ENCODE measurements at places on chromosomes 6 and 20. TPM values are rescaled to one million over a fixed set of nuclear protein-coding genes. Genes with fewer than 3 reads are reported as not detected.

The MYCT1 gene
- not detected for total RNA-seq

DNA sequence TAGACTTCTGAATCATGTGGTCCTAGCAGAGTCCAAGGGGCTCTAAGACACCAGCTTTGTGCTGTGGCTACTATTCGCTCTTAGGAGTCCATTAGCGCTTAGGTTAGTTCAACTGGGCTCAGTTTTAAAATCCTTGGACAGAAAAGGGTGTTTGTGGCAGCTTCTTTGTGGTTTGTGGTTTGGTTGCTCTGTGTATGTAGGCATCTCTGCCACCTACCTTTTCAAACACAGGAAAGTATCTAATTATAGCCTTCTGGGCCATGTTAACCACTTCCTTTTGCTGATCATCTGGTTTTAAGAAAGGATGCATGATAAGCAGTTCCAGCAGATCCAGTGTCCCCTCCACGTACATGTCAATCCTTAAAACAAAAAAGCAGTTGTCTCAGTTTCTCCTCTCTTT, 10.8 kb downstream of the GSTA4 start:
- H3K27ac ChIP-seq: no peak overlapping the region
- DNase-seq: no peak
- H3K4me3 ChIP-seq: no peak overlapping the region
- peaks cover 59% of the 10 kb centered on the region for H3K36me3 ChIP-seq
- H3K4me1 ChIP-seq: no peaks in the 10 kb centered on the region
- no peaks in the 10 kb centered on the region for H3K27me3 ChIP-seq

- no peaks in the 10 kb centered on the region for H3K27me3 ChIP-seq
- H3K36me3 ChIP-seq: no peaks in the 10 kb centered on the region
- H3K4me3 ChIP-seq: no peak overlapping the region
- peak overlapping the region; percentile 19 for H3K27ac ChIP-seq
Observed at GRCh38 chr6:41022294-41022693, 16.7 kb downstream of the UNC5CL start.

The PGC gene
- not detected for total RNA-seq

The STK38 gene
- 53.9 TPM for total RNA-seq

DNA sequence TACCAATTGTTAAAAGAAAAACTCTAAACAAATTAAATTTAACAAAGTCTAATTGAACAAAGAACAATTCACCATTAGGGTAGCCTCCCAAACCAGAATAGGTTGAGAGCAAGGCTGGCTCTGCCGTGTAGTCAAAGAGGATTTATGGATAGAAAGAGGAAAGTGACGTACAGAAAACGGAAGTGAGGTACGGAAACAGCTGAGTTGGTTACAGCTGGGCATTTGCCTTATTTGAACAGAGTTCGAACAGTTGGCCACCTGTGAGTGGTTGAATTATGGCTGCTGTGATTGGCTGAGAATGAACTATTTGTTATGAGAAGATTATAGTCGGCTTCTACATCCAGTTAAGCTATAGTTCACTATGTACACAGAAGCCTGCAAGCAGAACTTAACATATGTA, 18.5 kb upstream of the ISM1 start:
- peaks cover 65% of the 10 kb centered on the region for H3K27me3 ChIP-seq
- H3K4me3 ChIP-seq: no peak overlapping the region
- no peak for DNase-seq
- H3K27ac ChIP-seq: no peak overlapping the region

- peaks cover 2% of the 10 kb centered on the region for H3K36me3 ChIP-seq
- no peak for DNase-seq
- H3K4me3 ChIP-seq: no peak overlapping the region
- peaks cover 43% of the 10 kb centered on the region for H3K4me1 ChIP-seq
Observed at GRCh38 chr6:12312736-12313135, 22.6 kb downstream of the EDN1 start.

- H3K27ac ChIP-seq: no peak overlapping the region
- no peak overlapping the region for H3K4me3 ChIP-seq
- H3K36me3 ChIP-seq: peaks cover 25% of the 10 kb centered on the region
- no peak for DNase-seq
- peaks cover 4% of the 10 kb centered on the region for H3K4me1 ChIP-seq
Observed at GRCh38 chr6:7235712-7236305, 77.2 kb downstream of the SSR1 start.

GRCh38 chr6:112429226-112429625, 82.1 kb downstream of the RFPL4B start:
- peaks cover 2% of the 10 kb centered on the region for H3K36me3 ChIP-seq
- H3K27me3 ChIP-seq: no peaks in the 10 kb centered on the region
- H3K27ac ChIP-seq: no peak overlapping the region
- no peak overlapping the region for H3K4me3 ChIP-seq

DNA sequence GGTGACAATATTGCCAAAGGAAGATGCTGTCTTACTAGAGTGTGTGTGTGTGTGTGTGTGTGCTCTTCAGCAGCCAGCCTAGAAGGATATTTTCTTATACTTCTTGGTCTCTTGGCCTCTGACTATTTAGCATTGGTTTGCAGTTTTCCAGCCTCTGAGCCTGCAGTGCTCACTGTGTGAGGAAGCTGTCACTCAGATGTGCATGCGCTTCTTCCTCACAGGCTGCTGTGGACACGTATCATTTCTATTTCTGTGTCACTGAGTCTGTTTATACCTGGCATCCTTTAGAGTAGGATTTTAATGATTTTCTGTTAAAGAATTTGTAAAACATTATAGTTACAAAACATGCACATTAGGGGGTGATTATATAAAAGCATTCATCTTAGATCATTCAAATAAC, 83.3 kb downstream of the ALDH8A1 start:
- H3K4me1 ChIP-seq: peaks cover 6% of the 10 kb centered on the region
- no peaks in the 10 kb centered on the region for H3K36me3 ChIP-seq
- no peaks in the 10 kb centered on the region for H3K27me3 ChIP-seq
- H3K4me3 ChIP-seq: no peak overlapping the region
- H3K27ac ChIP-seq: no peak overlapping the region
- DNase-seq: no peak

DNA sequence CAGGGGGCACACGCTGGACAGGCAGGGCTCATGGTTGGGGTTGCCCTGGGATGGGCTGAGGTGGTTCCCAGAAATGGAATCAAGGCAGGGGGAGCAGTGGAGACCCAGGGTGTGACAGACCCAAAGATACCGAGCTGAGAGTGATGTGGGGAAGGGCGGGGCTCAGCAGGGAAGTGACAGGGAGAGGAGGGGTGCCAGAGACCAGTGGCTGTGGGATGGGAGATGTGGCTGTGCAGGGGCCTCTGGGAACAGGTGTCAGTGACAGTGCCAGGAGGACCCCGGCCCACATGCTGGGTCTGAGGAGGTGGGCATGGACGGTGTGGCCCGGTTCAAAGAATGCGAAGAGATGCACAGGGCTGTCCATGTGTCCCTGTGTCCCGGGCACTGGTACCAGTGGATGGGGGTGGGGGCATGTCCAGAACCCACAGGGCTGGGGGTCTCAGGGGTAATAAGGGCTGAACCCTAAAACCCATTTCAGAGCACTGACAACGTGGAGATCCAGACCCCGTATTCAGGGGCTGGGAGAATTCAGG, 1.0 kb downstream of the CABLES2 start:
- H3K4me1 ChIP-seq: peaks cover 19% of the 10 kb centered on the region
- H3K27ac ChIP-seq: no peak overlapping the region
- no peaks in the 10 kb centered on the region for H3K27me3 ChIP-seq
- H3K36me3 ChIP-seq: no peaks in the 10 kb centered on the region

DNA sequence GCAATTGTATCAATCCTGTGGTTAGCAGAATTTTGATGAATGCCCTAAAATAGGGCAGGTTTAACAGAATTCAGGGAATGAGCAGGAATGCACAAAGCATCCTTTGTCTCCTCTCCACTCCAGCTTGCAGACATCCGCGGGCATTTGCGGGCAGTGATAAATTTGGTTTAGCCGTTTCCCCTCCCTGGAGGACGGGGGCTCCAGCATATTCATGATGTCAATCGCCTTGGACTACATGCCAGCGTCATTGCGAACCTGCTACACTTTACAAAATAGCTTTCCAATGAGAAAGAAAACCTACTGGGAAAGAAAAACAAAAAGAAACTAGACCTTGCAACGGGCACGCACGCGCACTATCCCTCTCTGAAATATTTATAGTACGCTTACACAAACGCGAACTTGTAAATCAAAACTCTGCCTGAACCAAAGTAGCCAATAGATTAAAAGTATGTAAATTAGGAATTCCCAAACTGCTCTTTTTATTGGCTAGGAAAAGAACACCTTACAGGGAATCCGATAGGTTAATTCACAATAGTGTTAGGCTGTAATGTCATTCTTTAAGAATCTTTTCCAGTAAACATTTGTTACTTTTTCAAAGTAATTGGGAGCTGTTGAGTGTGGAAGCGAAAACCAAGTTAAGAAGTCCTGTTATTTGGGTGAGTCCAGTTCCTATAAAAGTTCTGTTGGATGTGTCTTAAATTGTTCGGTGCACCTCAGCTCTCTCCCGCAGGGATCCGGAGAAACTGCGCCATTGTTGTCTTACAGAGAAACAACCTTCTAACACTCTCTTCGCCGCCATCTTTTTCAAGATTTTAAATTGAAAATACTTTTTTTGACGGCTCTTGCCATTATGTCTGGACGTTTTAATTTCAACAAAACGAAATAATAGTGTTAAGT, 136.7 kb downstream of the HFE start:
- H3K4me3 ChIP-seq: no peak overlapping the region
- DNase-seq: no peak
- peaks cover 7% of the 10 kb centered on the region for H3K4me1 ChIP-seq
- no peaks in the 10 kb centered on the region for H3K27me3 ChIP-seq
- H3K27ac ChIP-seq: no peak overlapping the region
- peaks cover 3% of the 10 kb centered on the region for H3K36me3 ChIP-seq

The COX7A2 gene
- total RNA-seq: 267 TPM

The OVOL2 gene
- total RNA-seq: not detected

DNA sequence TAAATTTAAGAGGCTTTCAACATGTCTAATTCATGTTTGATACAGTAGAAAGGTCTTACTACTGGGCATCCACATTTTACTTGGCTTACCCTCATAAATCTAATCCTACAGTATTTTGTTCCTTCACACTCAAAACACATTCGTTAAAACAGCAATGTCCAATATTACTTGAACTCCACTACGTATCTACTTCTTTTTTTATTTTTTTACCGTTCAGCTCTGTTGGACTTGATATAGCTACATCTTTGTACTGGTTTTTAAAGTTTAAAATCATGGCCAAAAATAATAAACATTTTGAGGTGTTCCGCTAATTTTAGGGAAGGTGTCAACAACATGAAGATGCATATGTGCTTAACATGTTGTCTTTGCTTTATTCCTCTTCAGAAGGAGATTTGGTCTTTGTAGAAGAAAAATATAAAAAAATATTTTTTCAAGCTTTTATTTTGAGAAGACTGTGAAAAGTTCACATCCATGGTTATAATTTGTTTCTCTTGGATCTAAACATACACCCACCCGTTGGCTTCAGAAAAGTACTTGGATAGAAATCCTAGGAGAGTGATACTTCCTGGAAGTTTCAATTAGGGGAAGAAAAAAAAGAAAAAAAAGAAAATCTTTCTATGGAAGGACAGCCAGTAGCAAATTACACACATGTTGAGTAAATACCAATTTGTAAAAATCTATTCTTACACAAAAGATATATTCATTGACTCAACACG, 71.5 kb downstream of the EPB41L2 start:
- H3K4me3 ChIP-seq: no peak overlapping the region
- no peaks in the 10 kb centered on the region for H3K27me3 ChIP-seq
- peak overlapping the region; percentile 27 for H3K27ac ChIP-seq

The NOX3 gene
- total RNA-seq: not detected

DNA sequence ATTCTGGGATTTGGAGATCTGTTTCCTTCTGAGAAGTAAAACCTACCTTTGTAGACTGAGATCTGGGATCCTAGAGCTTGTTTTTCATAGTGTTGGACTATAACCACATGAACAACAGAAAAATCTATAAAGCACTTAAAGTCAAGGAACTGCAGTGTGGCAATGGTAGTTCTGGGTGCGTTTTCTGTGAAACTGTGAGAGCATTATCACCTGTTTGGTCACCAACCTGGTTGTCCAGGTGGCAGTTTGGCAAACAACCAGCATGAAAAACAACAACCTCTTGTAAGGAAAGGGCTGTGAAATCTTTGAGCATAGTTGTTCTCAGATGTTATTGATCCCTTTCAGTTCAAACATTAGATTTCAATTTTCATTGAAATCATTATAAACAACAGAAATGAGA, 215.8 kb upstream of the CITED2 start:
- H3K27ac ChIP-seq: no peak overlapping the region
- H3K4me1 ChIP-seq: peaks cover 58% of the 10 kb centered on the region
- no peaks in the 10 kb centered on the region for H3K36me3 ChIP-seq
- no peaks in the 10 kb centered on the region for H3K27me3 ChIP-seq
- no peak overlapping the region for H3K4me3 ChIP-seq
- no peak for DNase-seq

DNA sequence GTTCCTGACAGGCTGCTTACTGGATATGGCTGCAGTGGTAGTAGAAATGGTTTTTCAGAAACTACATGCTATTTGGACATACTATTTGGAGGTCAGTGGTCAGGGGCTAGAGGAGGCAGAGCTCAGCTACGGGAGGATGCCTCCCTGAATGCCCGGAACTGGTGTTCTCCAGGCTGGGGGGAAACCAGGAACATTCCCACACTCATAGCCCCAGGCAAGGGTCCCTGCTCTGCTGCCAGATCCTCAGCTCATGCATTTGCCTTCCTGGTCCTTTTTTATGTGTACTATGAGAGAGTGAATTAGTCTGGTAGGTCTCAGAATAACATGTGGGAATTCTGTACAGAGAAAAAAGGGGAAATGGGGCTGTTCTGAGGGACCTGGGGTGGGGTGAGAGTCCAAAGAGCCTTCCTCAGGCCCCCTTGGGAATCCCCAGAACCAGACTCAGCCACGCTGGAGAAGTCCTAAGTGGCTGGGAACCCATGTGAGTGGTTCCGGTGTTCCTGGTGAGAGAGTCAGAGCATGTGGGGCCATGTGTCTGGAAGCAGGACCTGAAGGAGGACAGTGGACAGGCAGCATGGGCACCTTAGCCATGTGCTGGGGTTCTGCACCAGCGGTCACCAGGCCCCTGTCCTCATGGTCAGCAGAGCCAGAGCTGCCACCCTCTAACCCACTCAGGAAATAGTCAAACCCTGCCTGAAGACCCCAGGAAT, 58.0 kb upstream of the MYL9 start:
- H3K36me3 ChIP-seq: peaks cover 7% of the 10 kb centered on the region
- H3K27me3 ChIP-seq: no peaks in the 10 kb centered on the region
- H3K4me1 ChIP-seq: peaks cover 73% of the 10 kb centered on the region
- no peak overlapping the region for H3K4me3 ChIP-seq

DNA sequence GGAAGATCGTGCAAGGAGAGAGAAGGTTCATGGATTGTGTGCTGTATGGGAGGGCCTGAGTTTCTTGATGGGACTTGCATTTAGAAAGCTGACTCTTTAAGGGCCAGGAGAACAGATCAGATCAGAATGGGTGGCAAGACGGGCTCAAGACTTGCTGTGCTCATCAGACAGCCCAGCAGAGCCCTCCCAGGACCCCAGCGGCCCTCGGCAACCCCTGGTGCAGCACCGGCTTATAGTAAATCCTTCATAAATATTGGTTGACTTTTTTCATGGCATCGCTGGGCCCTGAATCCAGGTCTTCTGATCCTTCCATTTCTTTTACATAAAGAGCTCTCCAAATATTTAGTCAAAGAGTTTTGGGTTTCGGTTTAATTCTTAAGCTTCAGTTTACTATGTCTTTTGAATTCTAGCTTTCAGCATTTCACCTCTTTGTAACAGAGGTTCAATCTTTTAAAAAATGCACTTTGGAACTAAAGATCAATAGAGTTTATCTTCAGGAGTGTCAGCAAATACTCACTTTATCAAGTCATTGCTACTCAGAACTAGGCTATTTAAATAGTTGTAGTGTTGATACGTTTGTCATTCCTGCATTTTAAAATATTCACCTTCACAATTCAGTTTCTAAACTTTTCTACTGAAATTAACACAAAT, 205.6 kb downstream of the ZDHHC14 start:
- H3K27me3 ChIP-seq: no peaks in the 10 kb centered on the region
- H3K4me1 ChIP-seq: peaks cover 5% of the 10 kb centered on the region

Measured in osteocyte (in vitro differentiated cells).